ENCODE measurements at places on chromosomes 6 and 20. TPM values are rescaled to one million over a fixed set of nuclear protein-coding genes. Genes with fewer than 3 reads are reported as not detected.

DNA sequence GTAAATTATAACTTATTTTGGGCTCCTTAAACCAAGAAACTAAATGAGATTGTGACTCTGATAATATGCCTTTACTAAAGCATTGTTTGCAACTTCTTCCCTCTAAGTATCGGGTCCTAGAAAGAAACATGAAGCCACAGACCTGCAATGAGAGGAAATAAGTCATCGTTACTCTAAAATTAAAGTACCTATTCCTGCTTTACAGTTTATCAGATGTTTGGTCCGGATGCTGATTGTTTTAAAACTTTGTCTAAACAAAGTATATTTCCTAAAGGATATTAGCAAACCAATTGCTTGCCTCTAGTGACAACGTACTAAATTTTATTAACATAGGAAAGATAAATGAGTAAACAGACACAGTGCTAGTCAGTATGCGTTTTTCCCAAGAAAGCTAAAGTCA, 216.8 kb downstream of the GJA1 start:
- no peak overlapping the region for H3K27ac ChIP-seq
- no peak overlapping the region for H3K4me3 ChIP-seq
- DNase-seq = no peak
- no peaks in the 10 kb centered on the region for H3K4me1 ChIP-seq

DNA sequence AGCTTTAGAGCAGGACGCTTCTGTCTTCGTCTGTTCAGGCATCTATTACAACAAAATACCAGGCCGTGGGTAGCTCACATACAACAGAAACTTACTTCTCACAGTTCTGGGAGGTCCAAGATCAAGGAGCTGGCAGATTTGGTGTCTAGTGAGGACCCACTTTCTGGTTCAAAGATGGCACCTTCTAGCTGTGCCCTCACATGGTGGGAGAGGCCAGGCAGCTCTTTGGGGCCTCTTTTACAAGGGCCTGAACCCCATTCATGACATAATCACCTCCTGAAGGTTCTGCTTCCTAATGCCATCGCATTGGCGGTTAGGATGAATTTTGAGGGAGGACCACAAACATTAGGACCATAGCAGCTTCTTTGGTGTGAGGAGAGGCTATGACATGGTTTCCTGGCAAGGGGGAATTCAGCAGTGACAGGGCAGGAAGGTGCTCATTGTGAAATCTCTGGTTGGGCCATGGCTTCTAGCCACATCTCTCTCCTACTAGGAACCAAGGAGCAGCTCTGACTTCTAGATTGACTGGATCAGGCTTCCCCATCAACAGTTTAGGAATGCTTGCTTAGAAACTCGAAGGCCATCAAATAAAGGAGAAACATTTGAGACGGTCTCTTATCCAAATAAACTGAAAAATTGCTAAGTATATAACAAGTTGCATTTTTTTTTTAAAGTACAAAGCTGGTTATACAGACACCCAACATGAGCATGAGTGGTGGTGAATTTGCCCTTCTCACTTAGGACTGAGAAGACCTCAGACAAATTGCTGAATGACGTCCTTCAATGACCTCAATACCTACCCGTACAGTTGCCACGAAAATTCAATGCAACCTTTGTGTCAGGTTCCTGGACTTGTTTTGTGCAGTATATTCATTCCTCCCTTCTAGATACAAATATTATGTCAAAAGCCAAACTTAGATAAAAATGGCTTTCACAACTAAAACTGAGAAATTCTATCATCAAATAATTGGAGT, 140.7 kb downstream of the ZDHHC14 start:
- H3K4me3 ChIP-seq = no peak overlapping the region
- H3K27ac ChIP-seq = no peak overlapping the region
- 0 out of 2 replicates have a peak, but pooled peaks cover 2% of the 10 kb centered on the region for H3K27me3 ChIP-seq
- no peaks in the 10 kb centered on the region for H3K4me1 ChIP-seq
- H3K36me3 ChIP-seq = no peaks in the 10 kb centered on the region
- no peak for DNase-seq

DNA sequence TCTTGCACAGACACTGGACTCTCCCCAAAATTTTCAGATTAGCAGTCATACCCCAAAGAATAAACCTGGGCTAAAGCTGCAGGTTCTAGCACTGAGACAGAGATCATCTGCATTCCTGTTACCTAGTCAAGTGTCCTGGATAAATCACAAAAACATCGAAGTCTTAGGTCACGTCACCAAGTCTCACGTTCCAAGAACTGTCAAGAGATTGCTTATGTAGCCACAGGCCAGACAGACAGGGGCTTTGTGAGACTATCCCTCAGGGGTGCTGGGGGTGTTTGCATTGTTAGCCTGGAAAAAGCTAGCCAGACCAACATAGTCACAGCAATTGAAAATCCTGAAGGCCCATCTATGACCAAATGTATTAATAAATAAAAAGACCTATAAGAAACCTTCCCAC, 243.1 kb upstream of the PREP start:
- H3K4me1 ChIP-seq = peaks cover 51% of the 10 kb centered on the region
- no peak for DNase-seq
- H3K27ac ChIP-seq = peak overlapping the region; percentile 72

DNA sequence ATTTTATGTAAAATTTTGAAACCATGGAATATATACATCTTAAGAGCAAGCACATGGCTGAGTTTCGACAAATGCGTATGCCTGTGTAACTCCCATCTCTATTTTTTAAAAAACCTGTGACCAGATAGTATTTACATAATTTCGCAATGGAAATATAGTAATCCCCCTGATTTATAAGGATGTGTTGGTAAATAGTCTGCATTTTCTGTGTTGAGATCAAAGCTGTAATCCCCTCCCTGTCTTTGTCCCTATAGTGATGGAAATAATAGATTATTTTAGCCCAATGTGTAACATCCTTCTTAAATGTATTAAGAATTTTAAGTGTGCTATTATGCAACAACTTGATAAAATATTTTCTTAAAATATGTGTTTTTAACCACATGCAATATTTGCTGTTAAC, 267.3 kb downstream of the CDKAL1 start:
- H3K27ac ChIP-seq = no peak overlapping the region
- H3K4me1 ChIP-seq = no peaks in the 10 kb centered on the region
- no peak for DNase-seq
- no peaks in the 10 kb centered on the region for H3K27me3 ChIP-seq
- H3K4me3 ChIP-seq = no peak overlapping the region

- no peak for DNase-seq
- H3K4me1 ChIP-seq = no peaks in the 10 kb centered on the region
- H3K27ac ChIP-seq = no peak overlapping the region
- H3K27me3 ChIP-seq = no peaks in the 10 kb centered on the region
- no peak overlapping the region for H3K4me3 ChIP-seq
These were observed 119.7 kb downstream of the SH3BGRL2 start for GRCh38 chr6:79750806-79751205.

DNA sequence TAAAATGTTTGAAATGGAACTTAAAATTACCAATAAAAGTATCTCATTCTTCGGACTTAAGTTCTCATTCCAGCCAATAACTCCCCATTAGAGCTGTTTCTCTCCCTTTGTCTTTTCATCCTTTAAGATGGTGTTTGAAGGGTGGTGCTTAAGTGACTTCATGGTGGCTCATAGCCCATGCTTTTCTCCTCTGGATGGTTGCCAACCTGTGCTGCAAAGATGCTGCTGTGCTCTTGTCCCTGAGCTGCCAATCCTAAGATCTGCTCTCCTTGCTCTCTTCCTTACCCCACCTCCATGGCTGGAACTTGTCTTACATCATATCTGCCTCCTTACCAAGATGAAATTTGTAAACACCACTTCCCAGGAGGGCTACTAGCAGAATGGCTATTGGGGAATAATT, 31.6 kb upstream of the PNRC1 start:
- no peak overlapping the region for H3K27ac ChIP-seq
- H3K36me3 ChIP-seq = no peaks in the 10 kb centered on the region
- no peaks in the 10 kb centered on the region for H3K27me3 ChIP-seq
- H3K4me1 ChIP-seq = peaks cover 5% of the 10 kb centered on the region
- DNase-seq = no peak

DNA sequence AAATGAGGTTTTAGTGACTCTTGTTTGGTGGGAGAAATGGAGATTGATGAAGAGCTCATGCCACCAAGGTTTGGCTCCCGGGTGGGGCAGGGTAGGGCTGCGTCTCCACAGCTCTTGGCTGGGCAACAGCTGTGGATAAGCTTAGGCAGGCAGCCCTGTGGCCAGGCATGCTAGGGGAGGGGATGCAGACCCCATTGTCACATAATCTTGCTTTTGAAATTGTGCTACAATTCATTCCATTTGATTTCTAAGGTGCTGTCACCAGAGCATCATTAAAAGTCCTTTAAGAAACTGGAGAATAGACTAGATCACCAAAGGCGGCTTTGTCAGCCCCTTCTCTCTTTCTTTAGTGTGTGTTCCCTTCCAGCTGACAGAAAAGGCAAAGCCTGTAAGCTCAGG, 574.2 kb upstream of the JAG1 start:
- no peaks in the 10 kb centered on the region for H3K36me3 ChIP-seq
- H3K27ac ChIP-seq = no peak overlapping the region
- DNase-seq = no peak
- no peaks in the 10 kb centered on the region for H3K4me1 ChIP-seq
- H3K27me3 ChIP-seq = no peaks in the 10 kb centered on the region

DNA sequence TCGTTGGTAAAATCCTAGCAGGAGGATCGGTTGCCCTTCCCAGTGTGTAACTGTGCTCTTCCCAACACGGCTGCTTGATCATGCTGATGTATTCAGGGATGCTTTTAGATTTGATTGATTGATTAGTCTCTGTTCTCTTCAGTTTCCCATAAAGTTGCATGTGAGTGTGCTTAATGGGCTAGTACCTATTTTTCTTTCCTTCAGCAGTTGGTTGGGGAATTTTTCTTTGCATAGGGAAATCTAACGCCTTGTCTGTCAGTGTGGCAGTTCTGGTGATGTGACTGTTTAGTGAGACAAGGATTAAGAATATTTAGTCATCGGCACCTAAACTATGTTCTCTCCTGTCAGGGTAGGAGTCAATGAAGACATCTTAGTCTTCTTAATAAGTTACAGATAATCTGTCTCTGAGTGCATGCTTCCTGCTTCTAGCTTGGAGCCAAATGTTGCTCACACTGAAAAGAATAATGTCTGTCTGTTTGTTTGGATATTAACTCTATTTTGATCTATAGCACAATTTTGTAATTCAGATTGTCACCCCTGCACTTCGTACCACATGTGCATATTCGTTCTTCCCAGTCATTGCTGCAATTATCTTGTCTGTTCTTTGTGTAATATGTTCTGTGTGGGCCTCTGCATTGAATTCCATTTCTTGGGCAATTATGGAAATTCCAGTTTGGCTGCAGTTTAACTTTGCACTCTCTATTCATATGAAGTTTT, 169.9 kb downstream of the EDN1 start:
- no peaks in the 10 kb centered on the region for H3K4me1 ChIP-seq
- no peaks in the 10 kb centered on the region for H3K36me3 ChIP-seq
- no peak for DNase-seq
- H3K27ac ChIP-seq = no peak overlapping the region
- H3K4me3 ChIP-seq = no peak overlapping the region

DNA sequence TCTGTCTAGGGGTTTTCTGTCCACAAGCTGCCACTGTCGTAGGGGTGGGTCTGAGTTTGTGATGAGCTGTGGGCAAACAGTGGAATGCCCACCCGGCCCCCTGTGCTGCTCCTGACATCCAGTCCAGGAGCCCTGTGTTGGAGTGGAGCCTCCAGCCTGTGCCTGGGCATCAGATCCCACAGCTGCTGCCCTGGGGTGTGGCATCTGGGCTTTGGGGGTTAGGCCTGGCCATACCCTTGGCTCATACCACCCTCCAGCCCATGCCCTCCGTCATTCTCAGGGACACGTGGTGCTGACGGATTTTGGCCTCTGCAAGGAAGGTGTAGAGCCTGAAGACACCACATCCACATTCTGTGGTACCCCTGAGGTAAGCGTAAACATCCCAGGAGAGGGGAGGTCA, 12.9 kb downstream of the SGK2 start:
- no peaks in the 10 kb centered on the region for H3K27me3 ChIP-seq
- DNase-seq = no peak
- no peak overlapping the region for H3K4me3 ChIP-seq
- H3K27ac ChIP-seq = no peak overlapping the region
- H3K36me3 ChIP-seq = no peaks in the 10 kb centered on the region

- no peak for DNase-seq
- H3K36me3 ChIP-seq = no peaks in the 10 kb centered on the region
- H3K4me1 ChIP-seq = no peaks in the 10 kb centered on the region
- no peak overlapping the region for H3K27ac ChIP-seq
- peaks cover 3% of the 10 kb centered on the region for H3K27me3 ChIP-seq
These were observed 10.5 kb upstream of the DEFB128 start for GRCh38 chr20:199996-200395.

GRCh38 chr6:149014631-149015534, 268.1 kb downstream of the UST start:
- no peaks in the 10 kb centered on the region for H3K27me3 ChIP-seq
- H3K4me1 ChIP-seq = no peaks in the 10 kb centered on the region
- no peak overlapping the region for H3K4me3 ChIP-seq
- no peaks in the 10 kb centered on the region for H3K36me3 ChIP-seq

GRCh38 chr6:167968091-167968490, 29.4 kb upstream of the KIF25 start:
- H3K4me1 ChIP-seq = no peaks in the 10 kb centered on the region
- no peak overlapping the region for H3K4me3 ChIP-seq
- no peak overlapping the region for H3K27ac ChIP-seq
- H3K27me3 ChIP-seq = no peaks in the 10 kb centered on the region

DNA sequence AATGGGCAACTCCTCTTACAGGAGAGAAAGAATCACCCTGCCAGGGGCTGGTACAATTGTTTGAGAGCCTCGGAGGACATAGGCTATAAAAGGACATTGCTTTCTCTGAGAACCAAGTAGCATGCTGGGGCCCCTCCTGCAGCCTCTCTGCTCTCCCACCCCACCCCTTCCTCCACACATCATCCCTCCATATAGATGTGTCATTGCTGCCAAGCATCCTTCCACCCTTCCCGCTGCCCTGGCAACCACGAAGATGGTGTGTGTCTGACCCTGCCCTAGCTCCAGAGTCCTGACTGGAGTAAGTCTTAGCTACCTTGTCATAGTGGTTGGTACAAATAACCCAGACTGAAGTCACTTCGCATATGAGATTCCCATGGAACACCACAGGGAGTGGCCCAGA, 129.7 kb downstream of the SNX5 start:
- H3K27me3 ChIP-seq = no peaks in the 10 kb centered on the region
- H3K27ac ChIP-seq = no peak overlapping the region
- H3K4me1 ChIP-seq = peaks cover 4% of the 10 kb centered on the region
- no peak overlapping the region for H3K4me3 ChIP-seq
- DNase-seq = no peak

DNA sequence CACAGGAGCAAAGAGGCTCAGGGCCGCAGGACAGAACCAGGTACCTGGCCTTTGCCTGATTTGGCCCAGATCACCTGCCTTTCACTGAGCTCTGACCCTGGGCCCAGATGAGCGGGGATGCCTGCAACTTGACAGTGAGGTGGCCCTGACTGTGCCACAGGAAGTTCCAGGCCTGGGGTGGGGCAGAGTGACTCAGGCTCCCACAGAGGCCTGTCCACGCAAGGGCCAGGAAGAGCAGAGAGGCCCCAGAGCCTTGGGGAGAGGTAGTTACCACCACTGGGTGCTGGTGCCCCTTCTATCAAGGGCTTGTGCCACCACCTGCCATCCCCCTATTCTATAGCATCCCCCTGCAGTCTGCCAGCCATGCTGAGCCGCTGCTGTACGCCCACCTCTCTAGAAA, 4.1 kb upstream of the NOL4L start:
- no peak overlapping the region for H3K4me3 ChIP-seq
- H3K27me3 ChIP-seq = 0 out of 2 replicates have a peak, but pooled peaks cover 2% of the 10 kb centered on the region
- peaks cover 18% of the 10 kb centered on the region for H3K4me1 ChIP-seq
- H3K36me3 ChIP-seq = no peaks in the 10 kb centered on the region
- DNase-seq = no peak
- H3K27ac ChIP-seq = no peak overlapping the region

NINL gene
- not detected for polyA plus RNA-seq

FOXS1 gene
- polyA plus RNA-seq = not detected

POM121L2 gene
- polyA plus RNA-seq = not detected

CFAP206 gene
- polyA plus RNA-seq = not detected

EFCAB8 gene
- polyA plus RNA-seq = 0.05 TPM

All from GM12878 (cell line).